Occipital lobe (tissue), 3 donors: ENCODE measurements at places on chromosomes 4 and X. TPM values are rescaled to one million over a fixed set of nuclear protein-coding genes. Genes with fewer than 3 reads are reported as not detected.

- no peak for DNase-seq
These were observed 373.1 kb downstream of the NAF1 start for GRCh38 chr4:162793571-162793970.

GRCh38 chr4:3193531-3194203 lies 55.3 kb upstream of the MSANTD1 start:
- DNase-seq, result no peak

DNA sequence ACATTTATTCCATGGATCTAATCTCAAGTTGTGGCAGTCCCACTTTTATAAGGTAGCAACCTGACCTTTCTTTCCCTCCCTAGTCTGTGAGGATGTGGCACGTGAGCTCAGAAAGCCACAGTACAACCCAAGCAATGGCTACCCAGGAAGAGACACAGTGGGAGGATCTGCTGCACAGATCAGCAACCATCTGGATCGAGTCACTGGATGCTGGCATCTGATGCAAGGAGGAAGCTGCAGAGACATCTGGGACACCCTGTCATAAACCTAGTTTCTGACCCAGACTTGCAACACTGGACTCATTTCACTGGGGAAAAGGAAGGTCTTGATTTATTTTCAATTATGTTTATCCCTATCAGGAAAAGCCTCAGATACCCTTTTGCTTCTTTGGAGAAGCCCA lies 327.1 kb downstream of the PAPSS1 start:
- DNase-seq, result no peak

DNA sequence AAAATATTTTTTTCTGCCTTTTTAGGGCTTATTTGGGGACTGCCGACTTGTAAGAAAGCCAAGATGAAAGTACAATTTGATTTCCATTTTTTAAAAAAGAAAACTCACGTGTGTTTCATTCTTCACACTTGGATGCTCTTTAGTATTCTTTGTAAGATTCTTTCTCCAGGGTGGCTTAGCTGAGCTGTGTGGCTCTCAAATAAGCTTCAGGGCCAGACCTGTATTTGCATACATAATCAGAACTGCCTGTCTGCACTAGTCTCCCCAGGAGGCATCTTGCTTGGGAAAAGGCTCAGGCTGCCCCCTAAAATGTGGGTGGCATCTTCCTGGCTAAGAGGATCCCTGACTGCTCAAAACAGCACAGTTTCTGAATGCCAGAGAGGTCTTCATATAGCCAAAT lies 498.4 kb downstream of the MID1IP1 start:
- DNase-seq, result no peak

- no peak for DNase-seq
These were observed 869 bp downstream of the TMEM184C start for GRCh38 chr4:147617841-147618691.

DNA sequence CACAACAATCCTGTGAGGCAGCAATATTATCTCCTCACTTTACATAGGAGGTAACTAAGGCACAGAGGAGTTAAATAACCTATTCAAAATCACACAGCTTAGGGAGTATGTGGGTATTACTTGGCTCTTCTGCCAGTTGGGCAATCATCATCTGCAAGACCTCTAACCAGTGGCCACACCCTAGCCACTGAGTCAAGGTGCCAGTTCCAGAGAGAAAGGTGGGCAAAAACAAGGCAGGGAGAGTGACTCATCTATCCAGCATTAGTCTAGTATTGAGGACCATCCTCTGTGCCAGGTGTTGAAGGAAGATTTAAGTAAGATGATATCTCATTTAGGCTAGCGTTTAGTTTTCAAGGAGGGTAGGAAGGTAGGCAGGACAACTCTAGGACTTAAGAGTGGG lies 113.9 kb upstream of the EOLA2 start:
- no peak for DNase-seq

BEX5 gene
- total RNA-seq, result 47.3 TPM

TXK gene
- 3.1 TPM for total RNA-seq

APEX2 gene
- 1.4 TPM for total RNA-seq

PABPC4L gene
- 1.2 TPM for total RNA-seq
